ENCODE measurements at places on chromosomes 1 and 21.

- no peak for DNase-seq
Measured at GRCh38 chr1:225762444-225762843, 15.2 kb upstream of the SRP9 start.

GRCh38 chr1:79006564-79006963, at the start of gene ADGRL4:
Gene ADGRL4, minus strand, starts transcription at chr1:79006730. Its CDS starts 76 bp downstream, at chr1:79006654.
- DNase-seq: no peak

DNA sequence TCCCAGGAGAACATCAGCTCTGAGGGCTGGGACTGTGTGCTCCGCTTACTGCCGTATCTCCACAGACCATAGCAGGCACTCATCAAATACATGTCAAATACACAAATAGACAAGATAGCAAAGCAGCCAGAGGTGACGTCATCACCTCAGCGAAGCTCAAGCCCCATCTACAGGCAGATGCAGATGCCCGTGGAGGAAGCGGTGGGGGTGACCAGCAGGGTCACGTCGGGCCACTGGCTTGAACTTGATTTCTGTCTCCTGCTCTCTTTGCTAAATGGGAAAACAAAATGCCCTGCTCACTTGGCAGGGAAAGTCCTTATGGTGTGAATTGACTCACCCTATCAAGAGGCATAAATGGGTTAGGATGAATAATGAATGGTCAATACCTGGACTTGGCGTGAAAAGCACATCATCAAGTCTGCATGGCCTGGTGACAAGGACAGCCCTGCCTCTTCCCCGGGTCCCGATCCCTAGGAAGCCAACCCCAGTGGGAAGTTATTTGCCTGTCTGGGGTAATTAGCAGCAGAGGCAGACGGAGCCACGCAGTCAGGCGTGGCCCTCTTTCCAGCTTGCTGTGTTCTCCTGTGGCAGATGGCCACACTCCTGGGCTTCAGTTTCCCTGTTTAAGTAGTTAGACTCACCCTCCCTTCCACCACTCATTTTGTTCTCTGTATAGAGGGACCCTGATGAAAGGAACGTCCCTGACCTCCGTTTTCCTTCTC, 536.0 kb downstream of the NPHP4 start:
- no peak for DNase-seq

DNA sequence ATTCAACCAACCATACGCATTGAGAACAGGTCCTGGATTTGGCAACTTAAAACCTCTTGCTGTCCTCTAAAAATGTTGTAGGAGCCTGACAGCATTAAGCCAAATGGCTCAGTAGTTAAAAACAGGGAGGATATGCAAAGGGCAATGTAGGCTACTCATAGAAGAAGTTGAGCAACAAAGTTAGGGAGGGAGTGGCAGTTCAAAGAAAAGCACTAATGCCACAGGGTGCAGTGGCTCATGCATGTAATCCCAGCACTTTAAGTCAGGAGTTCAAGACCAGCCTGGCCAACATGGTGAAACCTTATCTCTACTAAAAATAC, 92.9 kb upstream of the ERG start:
- DNase-seq: no peak

DNA sequence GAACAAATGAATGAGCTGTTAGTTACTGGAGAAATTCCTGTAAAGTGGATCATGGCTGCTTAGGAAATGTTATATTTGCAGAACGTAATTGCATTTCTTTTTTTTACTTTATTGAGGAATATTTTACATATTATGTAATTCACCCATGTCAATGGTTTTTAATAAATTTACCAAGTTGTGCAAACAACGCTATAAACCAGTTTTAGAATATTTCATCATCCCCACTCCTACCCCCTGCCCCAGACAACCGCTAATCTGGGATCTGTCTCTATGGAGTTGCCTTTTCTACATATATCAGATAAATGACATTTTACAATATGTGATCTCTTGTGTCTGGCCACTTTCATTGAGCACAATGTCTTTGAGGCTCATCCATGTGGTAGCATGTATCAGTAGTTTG, 4.3 kb upstream of the IFFO2 start:
- no peak for DNase-seq

GRCh38 chr1:223834660-223835263, 11.0 kb downstream of the TP53BP2 start:
- DNase-seq: no peak

GRCh38 chr1:50517488-50517887, 94.2 kb upstream of the DMRTA2 start:
- DNase-seq: no peak

GRCh38 chr1:16143566-16144324, 12.1 kb downstream of the EPHA2 start:
- DNase-seq: no peak

DNA sequence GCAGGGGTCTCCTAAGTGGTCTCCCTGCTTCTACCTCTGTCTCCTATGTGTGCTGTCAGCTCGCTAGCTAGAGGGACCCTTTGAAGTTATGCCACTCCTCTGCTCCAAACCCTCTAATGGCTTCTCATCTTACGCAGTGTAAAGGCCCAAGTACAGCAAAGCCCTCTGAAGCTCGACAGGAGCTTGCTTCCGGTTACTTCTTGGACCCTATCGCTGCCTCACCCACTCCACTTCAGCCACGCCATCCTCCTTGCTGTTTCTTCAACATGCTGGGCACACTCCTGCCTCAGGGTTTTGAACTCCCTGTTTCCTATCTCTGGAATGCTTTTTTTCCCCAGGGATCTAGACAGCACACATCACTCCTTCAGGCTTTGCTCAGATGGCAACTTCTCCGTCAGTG, 102.3 kb upstream of the F3 start:
- DNase-seq: no peak

DNA sequence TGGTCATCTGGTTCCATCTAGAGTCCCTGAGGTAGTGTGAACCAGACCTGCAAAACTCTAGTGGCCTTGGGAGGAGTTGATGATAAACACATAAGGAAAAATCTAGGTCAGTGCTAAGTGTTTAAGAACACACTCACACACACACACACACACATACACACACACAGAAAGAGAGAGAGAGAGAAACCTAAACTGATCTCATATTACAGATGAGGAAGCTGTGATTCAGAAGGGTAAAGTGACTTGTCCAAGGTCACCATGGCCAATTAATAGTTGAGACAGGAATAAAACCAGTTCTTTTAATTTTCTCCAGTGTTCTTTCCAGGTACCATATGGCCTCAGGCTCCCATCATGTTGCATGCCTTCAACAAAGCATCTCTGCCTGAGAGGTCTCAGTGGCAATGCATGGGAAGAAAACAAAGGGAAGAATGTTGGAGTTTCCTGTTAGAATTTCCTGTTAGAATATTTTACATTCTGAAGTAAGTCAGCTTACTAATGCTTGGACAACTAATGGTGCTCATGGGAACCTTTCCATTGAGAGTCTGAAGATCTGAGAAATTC, 77.3 kb upstream of the TSPAN2 start:
- DNase-seq: no peak

DNA sequence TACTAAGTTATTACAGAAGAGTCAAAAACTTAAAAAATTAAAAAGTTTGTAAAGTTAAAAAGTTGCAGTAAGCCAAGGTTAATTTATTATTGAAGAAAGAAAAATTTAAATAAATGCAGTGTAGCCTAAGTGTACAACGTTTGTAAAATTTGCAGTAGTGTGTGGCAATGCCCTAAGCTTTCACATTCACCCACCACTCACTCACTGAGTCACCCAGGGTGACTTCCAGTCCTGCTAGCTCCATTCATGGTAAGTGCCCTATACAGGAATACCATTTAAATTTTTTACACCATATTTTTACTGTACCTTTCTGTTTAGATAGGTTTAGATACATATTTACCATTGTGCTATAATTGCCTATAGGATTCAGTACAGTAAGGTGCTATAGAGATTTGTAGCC, 88.6 kb downstream of the CTH start:
- DNase-seq: no peak

DNA sequence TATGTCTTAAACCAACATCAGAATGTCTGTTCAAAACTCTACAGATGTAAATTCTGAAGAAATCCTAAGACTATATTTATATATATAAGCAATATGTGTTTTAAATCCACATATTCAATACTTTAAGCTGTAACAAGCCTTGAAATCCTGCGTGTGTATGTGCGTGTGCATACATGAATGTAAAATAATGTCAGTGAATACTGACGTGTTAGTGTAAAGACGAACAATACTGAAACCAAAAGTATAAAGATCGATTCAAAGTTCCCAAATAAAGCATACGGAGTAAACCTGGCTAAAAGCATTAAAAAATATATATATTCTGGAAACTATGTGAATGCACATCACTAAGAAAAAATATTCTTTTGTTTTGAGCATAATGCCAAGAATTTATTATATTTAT, 668.6 kb upstream of the NCAM2 start:
- no peak for DNase-seq

- DNase-seq: no peak
Measured at GRCh38 chr1:115882913-115883902, 42.3 kb upstream of the NHLH2 start.

GRCh38 chr1:65063025-65063424, 85.0 kb upstream of the AK4 start:
- no peak for DNase-seq

DNA sequence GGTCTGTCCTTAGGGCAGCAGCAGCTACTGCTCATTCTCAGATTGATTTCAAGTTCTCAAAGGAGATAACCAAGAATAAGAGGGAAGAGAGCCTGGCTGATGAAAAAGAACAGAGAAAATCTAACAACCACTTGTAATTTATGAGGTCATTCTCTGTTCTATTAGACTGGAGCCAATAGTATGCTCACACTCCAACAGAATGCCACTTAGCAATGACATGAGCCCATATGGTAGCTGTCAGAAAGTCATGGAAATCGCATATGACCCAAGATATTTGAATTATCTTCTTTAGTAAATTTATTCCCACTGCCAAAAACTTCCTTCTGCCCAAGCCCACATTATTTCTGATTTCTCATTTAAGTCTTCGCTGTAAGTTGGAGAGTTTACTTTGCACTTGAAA, 53.7 kb upstream of the PLA2G4A start:
- DNase-seq: no peak

GRCh38 chr1:64986903-64987871, 20.8 kb upstream of the JAK1 start:
- DNase-seq: no peak

DNA sequence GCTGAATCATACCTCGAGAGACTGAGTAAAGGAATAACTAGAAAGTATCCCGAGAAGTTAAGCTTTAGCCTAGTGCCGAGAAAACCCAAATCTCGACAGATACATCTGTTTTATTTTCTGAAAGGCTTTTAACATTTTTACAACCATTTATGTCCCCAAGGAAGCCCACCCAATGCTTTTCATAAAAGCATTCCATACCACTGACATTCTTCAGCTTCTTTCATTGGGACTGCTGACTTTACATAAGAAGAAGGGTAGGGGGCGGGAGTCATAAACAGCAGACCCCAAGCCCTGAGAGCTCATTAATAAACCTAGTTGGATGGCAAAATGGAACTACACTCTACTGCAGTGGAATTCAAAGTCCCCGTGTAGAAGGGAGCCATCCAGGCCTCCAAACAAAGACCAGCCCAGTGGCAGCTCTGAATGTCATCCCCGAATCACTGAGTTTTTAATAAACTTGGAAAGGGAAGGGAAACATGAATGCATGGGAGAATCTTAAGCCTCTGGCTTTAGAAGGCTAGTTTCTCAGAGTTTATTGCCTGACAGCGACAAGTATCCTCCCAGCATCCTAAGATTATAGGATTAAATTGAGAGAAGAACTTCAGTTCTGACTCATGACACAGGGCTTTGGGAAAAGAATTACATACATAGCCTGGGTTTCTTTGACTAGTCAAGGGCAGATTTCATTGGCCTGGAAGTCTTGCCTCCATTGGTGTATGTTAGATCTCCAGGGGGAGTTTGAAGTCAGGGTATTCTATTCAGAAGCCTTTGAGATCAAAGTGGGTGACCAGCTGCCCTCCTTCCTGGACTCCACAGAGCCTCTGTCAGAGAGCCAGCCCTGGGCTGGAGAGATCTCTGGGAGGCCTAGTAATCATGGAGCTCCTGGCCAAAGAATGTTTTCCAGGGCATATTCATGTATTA, 3.7 kb downstream of the ATF3 start:
- DNase-seq: no peak

- DNase-seq: peak; percentile 54
Measured at GRCh38 chr1:31944205-31945089, 6.3 kb upstream of the PTP4A2 start.

GRCh38 chr1:40132383-40133311, 28.5 kb upstream of the RLF start:
- no peak for DNase-seq

DNA sequence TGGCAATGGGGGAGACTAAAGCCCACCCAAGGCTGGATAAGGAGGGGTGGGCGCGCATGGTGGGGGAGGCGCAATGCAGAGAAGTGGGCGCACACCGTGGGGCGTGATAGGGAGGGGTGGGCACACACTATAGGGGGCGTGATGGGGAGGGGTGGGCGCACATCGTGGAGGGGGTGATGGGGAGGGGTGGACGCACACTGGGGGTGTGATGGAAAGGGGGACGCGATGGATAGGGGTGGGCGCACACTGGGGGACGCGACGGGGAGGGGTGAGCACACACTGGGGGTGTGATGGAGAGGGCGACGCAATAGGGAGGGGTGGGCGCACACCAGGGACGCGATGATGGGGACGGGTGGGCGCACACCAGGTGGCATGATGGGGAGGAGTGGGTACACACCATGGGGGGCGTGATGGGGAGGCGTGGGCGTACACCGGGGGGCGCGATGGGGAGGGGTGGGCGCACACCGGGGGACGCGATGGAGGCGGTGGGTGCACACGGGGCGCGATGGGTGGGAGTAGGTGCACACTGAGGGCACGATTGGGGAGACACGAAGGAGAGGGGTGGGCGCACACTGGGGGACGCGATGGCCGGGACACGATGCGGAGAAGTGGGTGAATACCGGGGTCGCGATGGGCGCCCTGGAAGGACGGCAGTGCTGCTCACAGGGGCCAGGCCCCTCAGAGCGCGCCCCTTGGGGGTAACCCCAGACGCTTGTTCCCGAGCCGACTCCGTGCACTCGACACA, 929 bp downstream of the SUMO3 start:
- DNase-seq: no peak

DNA sequence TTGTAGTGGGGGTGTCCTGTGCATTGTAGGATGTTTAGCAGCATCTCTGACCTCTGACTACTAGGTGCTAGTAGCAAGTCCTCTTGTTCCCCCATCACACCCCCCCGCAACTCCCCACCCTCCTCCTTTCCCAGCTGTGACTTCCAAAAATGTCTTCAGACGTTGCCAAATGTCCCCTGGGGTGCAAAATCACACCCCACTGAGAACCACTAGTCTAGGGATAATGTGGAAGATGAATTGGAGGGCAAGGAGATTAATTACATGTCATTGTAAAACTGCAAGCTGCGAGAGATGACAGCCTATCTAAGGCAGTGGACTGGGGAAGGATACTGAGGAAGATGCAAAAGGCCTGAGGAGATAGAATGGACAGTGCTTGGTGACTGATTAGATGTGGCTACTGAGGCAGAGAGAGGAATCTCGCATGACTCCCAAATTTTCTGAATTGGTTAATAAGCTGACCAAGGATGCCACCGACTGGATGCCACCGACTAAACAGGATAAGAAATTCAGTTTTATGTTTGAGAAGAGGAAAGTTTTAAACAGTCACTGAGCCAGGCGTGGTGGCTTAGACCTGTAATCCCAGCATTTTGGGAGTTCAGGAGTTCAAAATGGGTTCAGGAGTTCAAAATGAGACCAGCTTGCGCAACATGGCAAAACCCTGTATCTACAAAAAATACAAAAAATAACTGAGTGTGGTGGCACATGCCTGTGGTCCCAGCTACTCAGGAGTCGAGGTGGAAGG, 3.1 kb upstream of the JAK1 start:
- no peak for DNase-seq

Data from stimulated activated CD4-positive, alpha-beta T cell treated with anti-CD3 and anti-CD28 coated beads, Interleukin-15, amount 100 ng/mL, for 1 hour (primary cell).